Nephron progenitor cell (in vitro differentiated cells): ENCODE measurements at places on chromosomes 1 and 21.
A peak's percentile ranks its signal among the peaks of the same experiment; 100 is the strongest.

GRCh38 chr1:226428348-226428747 is 20.5 kb upstream of the PARP1 start:
- DNase-seq, result peak; percentile 20

- no peak for DNase-seq
Observed at GRCh38 chr1:246134789-246135188, 372.3 kb downstream of the SMYD3 start.

- no peak for DNase-seq
Observed at GRCh38 chr1:8025671-8026144, 401 bp downstream of the ERRFI1 start.

DNA sequence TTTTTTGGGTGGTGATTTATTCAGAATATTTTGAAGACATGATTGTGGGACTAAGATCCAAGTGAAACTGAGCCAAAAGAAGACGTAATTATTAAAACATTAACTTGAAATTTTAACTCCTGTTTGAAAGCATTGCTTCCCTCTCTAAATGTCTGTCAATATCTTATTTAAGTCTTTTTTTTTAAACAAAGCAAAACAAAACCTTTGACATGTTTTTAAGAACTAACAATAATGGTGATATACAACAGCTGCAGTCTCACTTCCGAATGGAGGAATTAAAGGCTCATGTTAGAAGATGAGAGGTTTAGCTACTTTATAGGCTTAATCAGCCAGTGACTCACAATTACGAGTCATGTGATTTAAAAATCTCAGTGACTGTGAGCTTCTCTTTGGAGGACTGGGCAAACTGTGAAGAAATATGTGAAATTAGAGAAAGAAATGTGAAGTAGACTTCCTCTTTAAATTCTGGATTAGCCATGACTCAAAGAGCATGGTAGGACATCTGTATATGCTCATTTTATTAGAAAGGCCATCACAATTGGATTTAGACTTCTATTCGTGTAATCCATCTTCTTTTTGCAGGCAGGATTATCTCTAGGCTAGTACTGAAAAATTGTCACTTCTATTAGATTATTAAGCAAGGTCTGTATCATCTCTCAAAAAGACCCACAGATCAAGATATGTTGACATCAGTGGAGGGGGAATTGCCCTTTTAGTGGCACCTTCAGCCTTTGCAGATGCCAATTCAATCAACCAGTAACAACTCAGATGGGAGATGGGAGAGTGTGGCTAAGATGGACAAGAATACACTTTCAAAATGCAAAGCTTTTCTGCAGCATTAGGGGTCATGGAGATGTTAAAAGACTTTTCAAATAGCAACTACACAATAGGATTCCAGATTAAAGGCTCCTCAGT is 28.7 kb downstream of the KCNA3 start:
- no peak for DNase-seq
